Right renal cortex interstitium (tissue), 3 donors: ENCODE measurements at places on chromosomes 3 and 15. TPM values are rescaled to one million over a fixed set of nuclear protein-coding genes. Genes with fewer than 3 reads are reported as not detected.

Gene LINGO1
- polyA plus RNA-seq: 14.8 TPM

Gene GCHFR
- polyA plus RNA-seq: 31.9 TPM

Gene OR5H1
- not detected for polyA plus RNA-seq

Gene WDR93
- 3.0 TPM for polyA plus RNA-seq

Gene ADCY5
- polyA plus RNA-seq: 10.8 TPM

Gene COL6A5
- 0.04 TPM for polyA plus RNA-seq

Gene COLQ
- 5.3 TPM for polyA plus RNA-seq

Gene GORASP1
- polyA plus RNA-seq: 59.1 TPM

Gene RNU5B-1
- not detected for polyA plus RNA-seq

Gene LXN
- 28.9 TPM for polyA plus RNA-seq

Gene CTXN2
- polyA plus RNA-seq: not detected

Gene SCAMP2
- 69.4 TPM for polyA plus RNA-seq

Gene IFT122
- 61.1 TPM for polyA plus RNA-seq

Gene PARP14
- 22.1 TPM for polyA plus RNA-seq

Gene RFTN1
- 31.5 TPM for polyA plus RNA-seq

Gene TUSC7
- polyA plus RNA-seq: not detected

Gene CIB2
- 28.2 TPM for polyA plus RNA-seq

Gene ZFAND6
- 135 TPM for polyA plus RNA-seq

Gene DZIP1L
- polyA plus RNA-seq: 12.7 TPM
